SW 1271 (cell line): ENCODE measurements at places on chromosomes 2 and 18.

DNA sequence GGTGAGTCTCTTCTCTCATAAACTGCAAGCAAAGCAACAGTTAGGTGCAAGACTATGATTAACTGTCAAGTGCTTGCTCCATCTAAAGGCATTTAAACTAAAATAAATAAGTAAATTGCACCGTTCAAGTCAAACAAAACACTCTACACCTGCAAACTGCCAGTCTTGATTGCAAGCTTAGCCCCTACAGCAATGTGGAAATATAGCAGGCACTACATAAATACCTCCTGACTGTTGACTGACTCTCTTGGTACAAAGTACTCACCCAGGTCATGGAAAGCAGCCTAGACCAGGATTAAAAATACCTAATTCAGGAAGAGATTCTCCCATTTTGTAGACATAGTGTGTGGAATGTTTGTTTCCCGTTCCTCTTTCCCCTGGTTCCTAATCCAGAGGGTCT lies 176.6 kb upstream of the KLHL29 start:
- no peak for DNase-seq

DNA sequence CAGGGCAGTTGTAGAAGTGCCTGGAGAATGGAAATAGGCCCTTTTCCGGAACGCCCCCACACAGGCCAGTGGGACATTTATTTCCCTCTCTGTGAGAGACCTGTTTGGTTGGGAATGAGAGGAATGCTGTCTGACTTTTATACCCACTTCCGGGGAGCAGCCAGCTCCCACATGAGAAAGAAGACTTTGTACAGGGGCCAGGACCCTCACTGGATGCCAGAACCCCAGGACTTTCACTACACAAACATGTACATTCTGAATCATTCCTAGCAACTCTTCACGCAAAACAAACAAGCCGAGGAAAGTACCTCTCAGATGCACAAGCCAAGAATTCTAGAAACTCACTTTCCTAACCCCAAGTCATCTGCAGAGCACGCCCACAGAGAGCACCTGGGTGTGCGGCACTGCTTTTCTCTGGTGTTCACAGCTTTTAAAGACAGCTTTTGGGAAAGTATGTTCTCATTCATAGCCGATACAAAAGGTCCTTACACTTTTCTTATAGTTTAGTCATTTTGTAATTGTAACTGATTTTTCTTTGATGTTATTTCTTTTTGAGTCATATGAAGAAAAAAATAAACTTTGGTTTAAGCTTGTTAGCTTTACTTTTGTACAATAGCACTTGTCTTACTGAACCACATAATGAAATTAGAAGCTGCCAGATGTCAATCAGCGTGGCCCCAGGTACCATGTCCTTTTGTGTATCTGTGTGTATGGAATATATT lies 856.1 kb upstream of the ID2 start:
- no peak for DNase-seq

DNA sequence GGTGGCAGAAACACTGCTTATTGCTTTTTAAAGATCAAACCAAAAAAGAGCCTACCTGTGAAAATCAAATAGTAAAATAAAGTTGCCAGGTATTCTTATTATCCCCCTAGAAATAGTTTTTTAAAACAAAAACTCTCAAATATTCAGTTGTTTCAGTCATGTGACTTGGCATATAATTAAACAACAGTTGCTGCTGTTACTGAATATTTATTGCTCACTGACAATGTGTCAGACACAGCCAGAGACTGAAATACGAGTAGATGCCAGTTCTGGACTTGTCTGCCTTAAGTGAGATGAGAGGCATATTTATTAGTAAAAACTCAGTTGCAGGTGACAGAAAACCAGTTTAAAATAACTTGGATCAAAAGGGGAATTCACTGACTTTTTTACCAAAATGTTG lies 106.0 kb upstream of the RAB12 start:
- no peak for DNase-seq

DNA sequence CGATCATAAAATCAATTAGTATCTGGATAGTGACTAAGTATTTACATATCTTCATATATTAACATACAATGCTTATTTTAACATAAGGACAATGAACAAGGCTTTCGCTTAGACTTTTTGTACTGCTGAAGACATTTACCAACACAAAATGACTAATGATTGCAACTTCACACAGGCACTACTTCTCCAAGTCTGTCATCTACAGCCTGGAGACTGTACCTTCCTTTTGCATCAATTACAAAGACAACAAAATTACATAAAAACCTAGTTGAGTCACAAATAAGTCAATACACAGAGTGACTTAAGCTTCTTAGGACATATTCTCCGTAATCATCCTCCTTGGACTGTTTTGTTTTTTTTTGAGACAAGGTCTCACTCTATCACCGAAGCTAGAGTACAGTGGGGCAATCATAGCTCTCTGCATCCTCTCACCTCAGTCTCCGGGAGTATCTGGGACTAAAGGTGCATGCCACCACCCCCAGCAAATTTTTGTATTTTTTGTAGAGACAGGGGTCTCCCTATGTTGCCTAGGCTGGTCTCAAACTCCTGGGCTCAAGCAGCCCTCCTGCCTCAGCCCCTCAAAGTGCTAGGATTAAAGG lies 15.9 kb downstream of the PUM2 start:
- no peak for DNase-seq

- no peak for DNase-seq
Measured at GRCh38 chr18:45686891-45687611, 36.9 kb upstream of the SLC14A1 start.

DNA sequence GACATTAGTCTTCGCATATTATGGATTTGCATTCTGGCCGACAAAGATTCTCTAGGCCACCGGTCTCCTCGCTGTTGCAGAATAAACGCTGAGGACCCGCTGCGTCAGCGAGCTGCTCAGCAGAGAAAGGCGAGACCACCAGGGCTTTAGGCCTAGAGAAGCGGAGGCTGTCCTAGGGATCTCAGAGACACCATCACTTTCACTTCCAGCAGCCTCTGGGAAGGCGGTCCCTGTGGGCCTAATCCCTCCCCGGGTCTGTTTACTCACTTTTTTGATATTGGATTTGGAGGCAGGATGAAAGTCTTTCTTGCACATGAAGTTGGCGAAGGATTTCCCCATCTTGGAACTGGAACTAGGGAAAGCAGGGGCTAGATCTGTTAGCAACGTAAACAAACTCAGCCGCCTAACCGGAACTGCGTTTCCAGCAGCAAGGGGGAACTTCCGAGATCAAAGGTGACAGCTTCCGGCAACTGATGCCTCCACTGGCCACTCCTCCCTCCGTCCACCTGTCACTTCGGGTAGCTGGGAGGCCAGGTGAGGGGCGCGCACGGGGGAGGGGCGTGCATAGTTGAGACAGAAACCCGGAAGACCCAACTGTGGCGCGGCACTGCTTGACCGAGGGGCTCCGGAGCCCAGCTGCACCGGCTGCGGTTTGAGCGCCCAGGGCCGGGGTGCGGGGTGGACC lies at the start of gene SCRN3:
SCRN3 (plus strand) TSS at position 447 of the 685 bp plus-strand sequence. CDS start 2,554 bp downstream, outside the sequence.
- peak; percentile 53 for DNase-seq

DNA sequence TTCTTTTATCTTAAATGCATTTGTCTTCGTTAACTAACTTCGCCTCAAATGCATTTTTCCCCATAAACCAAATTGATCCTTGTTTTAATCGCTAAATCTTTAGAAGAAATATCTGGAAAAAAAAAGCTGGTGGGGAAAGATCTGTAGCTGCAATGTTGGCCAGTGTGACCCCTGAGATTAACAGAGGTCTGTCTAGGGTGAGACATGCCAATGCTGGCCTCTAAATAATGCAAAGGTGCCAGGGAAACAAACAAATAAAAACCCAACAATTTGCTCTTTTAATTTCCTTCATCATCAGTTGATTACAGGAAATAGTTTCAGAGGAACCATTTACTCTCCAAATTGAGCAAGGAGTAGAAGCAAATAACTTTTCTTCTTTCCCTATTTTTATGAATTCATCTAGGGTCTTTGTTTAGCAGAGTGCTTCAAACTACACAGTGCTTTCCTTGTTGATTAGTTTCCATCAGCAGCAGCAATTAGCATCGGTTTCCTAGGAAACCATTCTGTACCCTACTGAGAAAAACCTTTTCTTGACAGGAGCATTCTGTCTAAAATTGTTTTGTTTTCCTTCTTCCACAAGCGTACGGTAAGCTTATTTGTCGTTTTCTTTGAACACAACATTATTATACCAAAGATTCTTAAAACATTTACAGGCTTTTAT lies 100.5 kb upstream of the UNC80 start:
- no peak for DNase-seq

DNA sequence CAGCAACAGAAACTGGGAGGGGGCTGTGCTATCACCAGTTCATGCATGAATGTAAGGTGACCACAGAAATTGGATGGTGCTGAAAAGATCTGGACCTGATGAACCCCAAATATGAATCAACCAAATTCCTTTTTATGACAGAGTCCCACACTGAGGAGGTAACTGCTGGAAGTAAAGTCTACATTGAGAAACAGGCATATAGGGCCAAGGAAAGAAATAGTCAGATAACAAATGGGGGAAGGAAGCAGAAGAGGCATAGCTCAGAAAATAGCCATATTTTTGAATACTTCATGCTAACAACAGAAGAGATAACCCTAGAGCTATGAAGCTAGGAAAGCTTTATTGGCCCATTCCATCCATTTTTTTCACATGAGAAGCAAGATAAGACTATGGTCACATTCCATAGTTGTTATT lies 25.8 kb downstream of the ZC3H6 start:
- DNase-seq: no peak

DNA sequence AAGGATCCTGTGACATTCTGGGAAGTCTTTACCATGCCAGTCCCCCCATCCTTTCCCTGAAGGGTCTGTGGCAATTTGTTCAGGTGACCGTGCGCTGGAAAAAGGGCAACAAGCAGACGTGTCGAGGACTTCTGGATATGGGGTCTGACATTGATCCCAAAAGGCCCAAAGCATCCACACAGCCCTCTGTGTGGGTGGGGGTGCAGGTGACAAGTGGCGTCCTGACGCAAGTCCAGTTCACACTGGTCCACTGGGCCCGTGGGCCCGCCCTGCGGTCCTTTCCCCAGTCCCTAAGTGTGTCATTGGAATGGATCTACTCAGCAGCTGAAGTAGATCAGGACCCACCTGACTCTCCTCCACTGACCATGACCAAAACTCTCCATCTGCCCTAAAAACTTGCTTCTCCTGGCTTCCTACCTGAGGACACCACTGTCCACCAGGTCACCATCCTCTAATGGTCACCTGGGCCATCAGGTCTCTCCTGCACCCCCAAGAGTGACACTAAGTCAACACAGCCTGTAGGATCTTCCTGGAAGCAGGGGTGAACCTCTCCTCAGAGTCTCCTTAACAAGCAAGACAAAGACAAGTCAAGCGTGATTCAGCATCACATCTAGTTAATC lies 85.6 kb upstream of the SLC66A3 start:
- no peak for DNase-seq

DNA sequence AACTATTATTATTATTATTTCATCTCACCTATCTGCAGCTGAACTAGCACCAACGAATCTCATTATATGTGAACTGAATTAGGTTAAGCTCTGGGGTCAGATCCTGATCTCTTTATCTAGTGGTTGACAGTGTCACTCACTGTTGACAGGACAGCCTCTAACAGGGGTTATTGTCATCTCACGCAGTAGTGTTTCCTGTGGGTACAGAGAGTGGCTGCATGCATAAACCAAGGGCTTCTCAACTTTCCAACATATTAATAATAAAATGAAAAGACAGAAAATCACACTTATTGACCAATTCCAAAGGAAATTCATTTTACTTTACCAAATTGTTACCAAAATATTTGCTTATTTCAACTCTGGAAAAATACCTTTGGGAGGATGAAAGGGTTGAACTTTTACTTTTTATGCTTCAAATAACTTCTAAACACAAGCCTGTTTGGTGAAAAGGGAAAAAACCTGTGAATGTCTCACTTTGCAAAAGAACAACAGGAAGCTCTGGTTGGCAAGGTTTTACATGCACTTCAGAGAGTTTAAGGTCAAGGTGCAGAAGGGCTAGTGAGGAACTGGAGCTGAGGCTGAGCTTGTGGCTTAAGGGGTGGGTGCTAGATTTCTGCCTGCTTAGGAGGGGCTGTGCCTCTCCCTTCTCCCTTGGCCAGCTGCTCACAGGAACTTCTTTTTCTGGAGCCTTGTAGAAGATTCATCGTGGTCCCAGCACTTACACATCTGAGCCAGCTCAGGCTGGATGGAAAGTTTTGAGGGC lies 72.6 kb downstream of the CTAGE1 start:
- DNase-seq: no peak
